ENCODE measurements at places on chromosomes 16 and 17.

DNA sequence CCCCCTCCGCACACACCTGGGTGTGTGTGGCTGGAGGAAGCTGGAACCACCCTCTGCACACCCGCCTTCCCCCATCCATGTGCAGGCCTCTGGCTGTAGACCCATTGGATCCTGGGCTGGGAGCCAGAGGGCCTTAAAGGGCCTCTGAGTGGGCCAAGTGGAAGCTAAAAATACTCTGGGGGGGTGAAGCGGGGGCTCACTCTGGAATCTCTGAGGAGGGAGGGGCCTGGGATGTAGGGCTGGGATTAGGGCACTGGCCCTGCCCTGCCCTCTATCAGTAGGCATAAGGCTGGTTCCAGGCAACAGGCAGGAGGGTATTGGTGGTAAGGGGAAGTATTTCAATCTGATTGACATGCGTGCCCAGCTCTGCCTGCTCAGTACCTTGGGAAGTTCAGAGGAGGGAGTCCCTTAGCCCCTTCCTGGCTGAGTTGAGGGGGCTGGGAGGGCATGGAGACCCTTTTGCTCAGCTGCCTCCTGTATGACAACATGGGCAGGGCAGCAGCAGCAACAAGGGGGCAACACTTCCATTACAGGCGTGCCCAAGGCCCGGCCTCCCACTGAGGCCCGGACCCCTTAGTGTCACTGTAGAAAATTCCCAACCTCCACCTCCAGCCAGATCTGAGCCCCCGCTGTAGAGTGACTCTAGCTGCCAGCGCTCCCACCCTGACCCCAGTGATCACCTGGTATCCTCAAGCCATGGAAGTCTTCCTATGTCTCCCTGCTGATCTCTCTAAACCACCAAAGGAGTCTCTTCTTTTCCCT is 5.2 kb downstream of the ITGA3 start:
- DNase-seq = no peak

DNA sequence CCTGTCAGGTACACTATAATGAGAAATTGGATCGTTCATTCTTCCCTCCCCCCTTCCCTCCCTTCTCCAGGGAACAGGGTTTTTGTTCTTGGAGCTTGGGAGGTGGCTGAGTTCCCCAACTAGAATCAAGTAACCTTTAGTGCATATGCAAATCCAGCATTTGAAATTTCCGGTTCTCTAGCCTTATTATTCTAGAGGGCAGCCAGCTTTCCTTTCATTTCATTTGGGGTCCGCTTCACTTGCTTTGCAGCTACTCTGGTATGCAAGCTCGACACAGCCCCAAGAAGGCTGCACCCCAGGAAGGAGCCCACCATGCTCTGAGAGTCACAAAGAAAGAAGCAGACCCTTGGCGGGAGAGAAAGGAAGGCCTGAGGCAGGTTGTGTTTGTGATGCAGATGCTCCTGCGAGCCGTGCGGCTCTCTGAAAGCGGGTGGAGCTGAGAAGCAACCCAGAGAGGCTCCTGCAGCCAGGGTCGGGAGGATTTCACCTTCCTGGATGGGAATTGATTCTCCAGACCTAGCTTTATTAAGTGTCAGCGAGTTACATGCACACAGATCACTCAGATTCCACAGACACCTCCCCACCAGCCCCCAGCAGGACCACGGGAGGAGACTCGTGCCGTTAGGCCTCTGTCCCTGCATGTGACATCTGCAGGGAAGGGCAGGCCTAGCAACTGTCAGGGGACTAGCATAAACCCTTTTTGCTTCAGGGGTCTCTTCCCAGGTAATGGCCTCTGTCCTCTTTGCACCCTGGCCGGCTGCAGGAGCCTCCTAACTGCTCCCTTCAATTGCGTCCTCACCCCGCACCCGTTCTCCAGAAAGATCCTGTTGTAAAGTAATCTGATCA is 34.5 kb downstream of the PMM2 start:
- no peak for DNase-seq

DNA sequence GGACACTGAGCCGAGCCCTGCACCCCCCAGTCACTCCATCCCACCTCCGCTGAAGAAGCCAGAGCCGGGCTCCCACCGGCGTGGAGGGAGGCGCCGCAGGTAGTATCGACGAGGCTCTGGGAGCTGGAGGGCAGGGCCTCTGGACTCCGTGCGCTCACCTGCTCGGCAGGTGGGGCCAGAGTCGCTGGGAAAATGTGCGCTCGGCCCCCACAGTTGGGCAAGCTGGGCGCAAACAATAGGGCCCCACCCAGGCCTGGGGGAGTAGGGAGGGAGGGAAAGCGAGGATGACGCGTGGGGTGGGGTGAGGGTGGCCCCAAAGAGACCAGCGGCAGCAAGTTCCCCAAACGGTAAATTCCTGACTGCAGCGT is 668 bp downstream of the JUP start:
- DNase-seq = no peak

- DNase-seq = no peak
Measured at GRCh38 chr16:54266363-54266955, 20.1 kb downstream of the IRX3 start.

DNA sequence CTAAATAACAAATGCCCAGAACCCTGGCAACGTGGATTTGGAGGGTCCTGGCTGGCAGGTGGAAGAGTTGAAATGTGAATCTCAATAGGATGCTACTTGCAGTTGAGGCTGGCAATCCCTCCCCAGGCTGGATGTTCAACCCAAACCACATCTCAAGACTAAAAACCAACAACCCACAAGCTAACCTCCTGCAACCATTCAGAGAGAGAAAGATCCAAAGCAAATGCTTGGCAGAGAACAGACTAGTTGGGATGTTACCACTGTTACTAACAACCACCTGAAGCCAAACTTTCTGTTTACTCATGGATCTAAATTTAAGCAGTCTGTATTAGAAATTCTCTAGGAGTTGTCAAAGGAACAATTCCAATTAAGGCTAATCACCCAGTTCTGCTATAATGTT is 27.9 kb downstream of the SMG6 start:
- no peak for DNase-seq
